ENCODE measurements at places on chromosomes 6 and 20.

DNA sequence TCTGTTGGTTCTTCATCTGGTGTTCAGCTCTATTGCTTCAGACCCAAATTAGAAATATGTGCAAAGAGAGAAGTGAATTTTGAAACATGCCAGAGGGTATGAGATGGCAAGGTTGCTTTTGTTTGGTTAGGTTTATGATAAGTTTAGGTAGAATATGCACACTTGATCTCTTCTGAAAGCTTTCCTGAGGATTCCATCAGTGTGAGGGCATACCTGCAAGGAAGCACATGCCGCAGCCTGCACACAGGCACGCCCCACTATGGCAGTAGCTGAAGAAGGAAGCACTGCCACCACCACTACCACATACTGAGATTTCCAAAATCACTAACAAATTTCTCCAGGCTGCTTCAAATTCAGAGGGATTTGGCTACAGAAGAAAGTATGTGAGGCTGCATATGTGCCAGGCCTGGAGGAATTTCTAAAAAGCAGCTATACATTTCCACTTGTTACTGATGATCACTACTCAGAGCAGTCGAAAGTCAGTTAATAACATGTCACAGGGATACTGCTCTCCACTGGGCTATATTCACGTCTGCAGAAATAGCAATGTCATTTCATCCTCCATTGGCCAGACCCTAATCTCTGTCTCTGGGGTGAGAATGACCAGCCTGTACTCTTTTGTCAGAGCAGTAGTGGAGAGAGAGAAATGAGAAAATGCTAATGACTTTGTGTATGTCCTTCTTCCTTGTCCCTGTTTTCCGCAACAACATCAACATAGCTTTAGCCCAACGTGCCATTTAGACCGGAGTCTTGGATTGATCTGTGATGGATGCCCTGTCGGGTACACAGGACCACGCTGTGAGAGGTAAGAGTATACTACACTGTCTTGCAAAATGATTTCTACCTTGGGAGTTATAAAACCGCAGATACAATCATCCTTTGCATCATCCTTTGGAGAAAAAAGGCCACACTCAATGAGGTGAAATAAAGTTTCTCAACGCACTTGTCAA lies 396.7 kb downstream of the LAMA2 start:
- no peak for DNase-seq

DNA sequence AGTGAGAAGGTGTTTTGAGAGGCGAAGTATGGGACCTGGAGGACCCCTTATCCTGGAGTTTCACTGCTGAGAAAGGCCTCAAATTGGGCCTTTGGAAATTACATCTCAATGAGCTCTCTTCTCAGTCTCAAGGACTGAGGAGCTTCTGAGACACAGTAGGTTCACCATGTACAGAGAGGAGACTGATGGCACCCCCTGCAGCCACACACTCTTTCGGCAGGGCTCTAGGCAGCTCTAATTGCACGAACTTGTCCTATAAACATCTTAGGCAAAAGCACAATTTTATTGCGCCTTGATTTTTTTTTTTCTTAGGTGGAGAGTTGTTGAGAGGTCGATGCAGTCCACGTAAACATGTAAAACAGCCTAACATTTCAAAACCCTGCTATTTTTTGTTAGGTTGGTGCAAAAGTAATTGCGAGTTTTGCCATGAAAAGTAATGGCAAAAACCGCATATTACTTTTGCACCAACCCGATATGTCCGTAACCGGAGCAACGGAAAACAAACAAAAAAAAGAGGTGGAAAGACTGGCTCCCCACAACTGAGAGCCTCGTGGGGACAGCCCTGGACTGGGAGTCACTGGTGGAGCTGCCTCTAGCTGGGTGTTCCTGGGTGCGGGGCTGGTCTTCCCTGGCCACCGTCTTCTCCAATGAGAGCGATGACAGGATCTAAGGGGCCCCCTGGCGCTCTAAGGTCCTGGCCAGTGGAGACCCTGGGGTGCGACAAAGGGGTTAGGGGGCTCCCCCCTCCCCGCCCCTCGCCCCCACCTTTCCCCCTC lies 84.0 kb upstream of the EYA2 start:
- no peak for DNase-seq

GRCh38 chr20:34636648-34637047 lies 40.2 kb downstream of the PIGU start:
- no peak for DNase-seq

- DNase-seq: no peak
These were observed 161.0 kb upstream of the LAMP5 start for GRCh38 chr20:9353180-9353915.

DNA sequence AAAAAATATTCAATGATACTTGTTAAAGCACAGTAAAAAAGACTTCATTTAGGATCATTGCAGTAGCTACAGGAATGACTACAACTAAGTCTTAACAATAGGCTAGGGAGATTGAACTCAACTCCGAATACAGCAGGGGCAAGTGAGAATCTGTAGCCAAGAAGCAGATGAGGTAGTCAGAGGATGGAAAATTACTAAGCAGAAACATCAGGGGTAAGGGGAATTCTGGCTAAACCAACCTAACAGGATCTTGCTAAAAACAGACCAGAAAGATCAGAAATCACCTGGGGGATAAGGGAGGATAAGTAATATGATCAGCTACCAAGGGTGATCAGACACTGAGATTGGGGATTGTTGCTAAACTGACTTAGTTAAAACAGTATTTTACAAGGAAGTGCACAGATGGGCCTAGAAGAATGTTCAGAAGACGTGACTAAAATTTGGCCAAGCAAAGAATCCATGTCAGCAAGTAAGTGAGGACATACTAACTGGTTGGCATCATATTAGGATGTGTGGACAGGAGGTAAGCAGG lies 217.5 kb downstream of the TENT5A start:
- no peak for DNase-seq

GRCh38 chr20:13041574-13042457 lies 33.0 kb downstream of the SPTLC3 start:
- DNase-seq: no peak

DNA sequence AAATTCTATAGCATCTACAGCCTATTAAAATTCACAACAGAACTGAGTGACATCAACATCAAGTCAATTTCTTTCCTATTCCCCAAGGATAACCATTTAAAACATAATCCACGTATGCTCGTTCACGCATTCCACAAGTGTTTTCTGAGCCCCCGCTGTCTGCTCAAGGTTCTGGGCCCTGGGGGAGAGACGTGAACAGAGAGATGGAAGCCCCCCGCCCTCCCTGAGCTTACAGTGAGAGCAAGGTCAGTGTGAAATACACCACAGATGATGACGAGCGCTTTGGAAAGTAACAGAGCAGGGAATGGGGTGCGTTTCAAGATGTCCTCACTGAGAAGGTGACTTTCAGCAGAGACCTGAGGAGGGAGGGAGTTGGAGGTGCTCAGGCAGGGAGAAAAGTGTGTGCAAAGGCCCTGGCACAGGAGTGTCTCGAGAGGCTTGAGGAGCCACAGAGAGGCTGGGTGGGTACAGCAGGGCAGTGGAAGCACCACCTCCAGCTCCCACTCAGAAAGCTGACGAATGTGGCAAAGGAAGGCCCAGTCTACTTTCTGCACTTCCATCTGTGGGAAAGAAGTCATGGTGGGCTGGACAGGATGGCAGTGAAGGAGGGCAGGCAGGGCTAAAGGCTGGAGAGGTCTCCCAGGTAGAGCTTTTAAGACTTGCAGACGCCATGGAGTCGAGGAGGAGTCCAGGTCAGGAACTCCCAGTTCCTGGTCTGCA lies 88.3 kb downstream of the DLL1 start:
- DNase-seq: no peak

DNA sequence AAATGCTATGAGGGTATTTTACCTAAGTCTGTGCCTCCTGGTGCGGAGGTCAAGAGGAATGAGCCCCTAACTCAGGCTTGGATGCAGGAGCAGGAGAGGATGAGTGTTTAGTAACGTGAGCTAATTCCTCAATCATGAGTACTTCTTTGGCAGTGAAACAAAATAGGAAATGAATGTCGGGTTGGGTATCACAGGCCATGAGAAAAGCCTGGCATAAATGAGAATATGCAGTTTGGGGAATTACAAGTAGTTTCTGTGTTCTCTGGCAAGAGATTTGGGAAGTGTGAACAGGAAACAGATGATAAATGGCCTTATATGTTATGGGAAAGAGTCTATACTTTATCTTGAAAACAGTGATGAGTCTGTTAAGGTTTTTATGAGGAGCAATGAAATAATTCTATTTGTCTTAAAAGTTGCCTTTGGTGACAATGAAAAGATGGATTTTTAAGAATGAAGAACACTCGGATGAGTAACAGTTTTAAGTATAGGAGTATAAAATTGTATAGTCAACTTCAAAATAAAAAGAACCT lies 59.0 kb upstream of the RNF146 start:
- DNase-seq: no peak

GRCh38 chr6:130143709-130144108 lies 79.0 kb downstream of the SAMD3 start:
- no peak for DNase-seq

DNA sequence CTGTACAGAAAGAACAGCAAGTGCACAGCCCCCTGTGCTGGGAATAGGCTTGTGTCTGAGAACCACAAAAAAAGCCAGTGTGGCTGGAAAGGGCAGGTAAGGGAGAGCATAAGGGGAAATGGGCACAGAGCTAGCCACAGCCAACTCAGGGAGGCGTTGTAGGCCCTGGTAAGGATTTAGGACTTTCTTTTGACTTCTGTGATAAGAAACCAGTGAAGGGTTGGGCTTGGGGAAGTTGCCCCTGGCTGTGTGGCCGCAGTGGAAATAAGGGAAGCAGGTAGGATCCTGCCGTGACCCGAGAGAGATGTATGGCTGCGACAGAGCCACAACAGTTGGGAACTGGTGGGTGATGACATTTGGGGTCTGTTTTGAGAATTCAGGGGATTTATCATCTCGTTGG lies 30.0 kb upstream of the PHACTR2 start:
- no peak for DNase-seq

- no peak for DNase-seq
These were observed 69.3 kb downstream of the LY86 start for GRCh38 chr6:6657820-6658217.

DNA sequence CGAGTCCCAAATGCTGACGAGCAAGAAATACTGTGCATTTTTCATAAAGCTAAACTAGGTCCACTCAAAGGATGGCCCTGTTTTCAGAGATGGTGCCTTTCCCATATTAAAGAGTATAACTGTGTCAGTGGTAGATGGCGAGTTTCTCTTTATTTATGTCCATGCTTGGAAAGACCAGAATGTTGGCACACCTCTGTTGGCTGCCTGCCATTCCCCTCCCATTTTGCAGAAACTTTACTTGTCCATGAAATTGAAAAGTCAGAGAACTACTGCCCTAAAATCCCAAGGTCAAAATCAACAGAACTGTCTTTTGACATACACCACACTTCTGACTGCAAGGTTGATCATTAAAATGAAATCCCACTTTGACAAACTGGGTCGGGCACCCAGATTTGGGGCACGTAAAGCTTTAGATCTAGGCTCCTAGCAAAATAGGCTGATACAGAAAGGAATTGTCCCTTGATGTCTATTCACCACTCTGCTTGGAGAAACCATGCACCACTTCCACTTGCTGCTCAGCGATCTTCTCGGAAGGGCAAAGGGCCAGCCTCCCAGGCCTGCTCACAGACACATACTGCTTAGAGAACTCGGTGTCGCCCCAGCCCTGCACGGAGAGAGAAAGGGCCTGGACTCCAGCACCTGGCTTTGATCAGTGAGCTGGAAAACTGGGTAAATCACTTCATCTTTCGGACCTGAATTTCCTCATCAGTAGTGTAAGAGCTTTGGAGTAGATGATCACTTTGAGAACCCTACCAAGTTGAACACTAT lies 130.0 kb downstream of the AGPAT4 start:
- no peak for DNase-seq

- no peak for DNase-seq
These were observed 178.3 kb downstream of the SYNDIG1 start for GRCh38 chr20:24647713-24648112.

All from amniotic stem cell (primary cell).